Glutamatergic neuron (in vitro differentiated cells): ENCODE measurements at places on chromosomes 7 and 10. TPM values are rescaled to one million over a fixed set of nuclear protein-coding genes. Genes with fewer than 3 reads are reported as not detected.

C10orf67 gene
- not detected for total RNA-seq

TMEM176B gene
- total RNA-seq: 0.44 TPM

PON3 gene
- total RNA-seq: not detected

PON1 gene
- total RNA-seq: 1.1 TPM

AEBP1 gene
- total RNA-seq: 35.4 TPM

ZCCHC24 gene
- 3.0 TPM for total RNA-seq

TRIM74 gene
- 2.9 TPM for total RNA-seq

STEAP4 gene
- not detected for total RNA-seq

SPDYE8 gene
- not detected for total RNA-seq

SORCS3 gene
- total RNA-seq: 2.0 TPM

OR6V1 gene
- not detected for total RNA-seq

ATP6V0E2 gene
- total RNA-seq: 67.6 TPM

ZNF438 gene
- total RNA-seq: 3.5 TPM

SEC61A2 gene
- 24.4 TPM for total RNA-seq

PALD1 gene
- total RNA-seq: 15.5 TPM

LRMDA gene
- 2.1 TPM for total RNA-seq

GPR146 gene
- 3.1 TPM for total RNA-seq

LIPN gene
- not detected for total RNA-seq
